ENCODE measurements at places on chromosomes 6 and 20.
A peak's percentile ranks its signal among the peaks of the same experiment; 100 is the strongest.

GRCh38 chr20:58022711-58023110 is 205.7 kb downstream of the ANKRD60 start:
- DNase-seq, result no peak

DNA sequence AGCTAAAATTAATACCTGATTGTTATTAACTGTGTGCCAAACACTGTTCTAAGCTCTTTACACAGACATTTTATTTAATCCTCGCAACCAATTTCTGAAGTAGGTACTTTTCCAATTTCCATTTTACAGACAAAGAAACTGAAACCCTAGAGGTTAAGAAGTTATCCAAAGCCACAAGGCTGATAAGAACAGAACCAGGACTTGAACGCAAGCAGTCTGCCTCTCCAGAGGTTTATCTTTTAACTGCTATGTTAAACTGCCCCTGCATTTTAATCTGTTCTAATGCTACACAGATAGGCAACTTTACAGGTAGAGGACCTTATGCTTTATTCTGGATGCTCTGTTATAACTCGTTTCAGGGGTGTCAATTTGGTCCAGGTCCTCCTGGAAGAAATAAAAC is 118.2 kb downstream of the SLC16A10 start:
- DNase-seq, result no peak

DNA sequence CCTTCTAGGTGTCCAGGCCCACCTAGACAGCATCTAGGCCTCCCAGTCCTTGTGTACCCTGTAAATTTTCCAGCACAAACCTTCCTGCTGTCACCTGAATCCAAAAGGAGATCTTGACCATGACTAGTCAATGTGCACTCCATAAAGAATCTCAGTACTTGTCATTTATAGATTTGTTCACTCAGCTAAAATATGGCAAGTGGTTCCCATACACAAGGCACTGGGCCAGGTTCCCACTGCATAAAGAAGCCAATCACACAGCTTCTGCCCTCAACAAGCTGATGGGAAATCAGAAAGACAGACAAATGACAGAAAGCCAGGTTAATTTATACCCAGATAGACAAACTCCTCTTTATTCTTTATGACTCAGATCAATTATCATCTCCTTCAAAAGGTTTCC is 526.8 kb downstream of the CD83 start:
- no peak for DNase-seq

DNA sequence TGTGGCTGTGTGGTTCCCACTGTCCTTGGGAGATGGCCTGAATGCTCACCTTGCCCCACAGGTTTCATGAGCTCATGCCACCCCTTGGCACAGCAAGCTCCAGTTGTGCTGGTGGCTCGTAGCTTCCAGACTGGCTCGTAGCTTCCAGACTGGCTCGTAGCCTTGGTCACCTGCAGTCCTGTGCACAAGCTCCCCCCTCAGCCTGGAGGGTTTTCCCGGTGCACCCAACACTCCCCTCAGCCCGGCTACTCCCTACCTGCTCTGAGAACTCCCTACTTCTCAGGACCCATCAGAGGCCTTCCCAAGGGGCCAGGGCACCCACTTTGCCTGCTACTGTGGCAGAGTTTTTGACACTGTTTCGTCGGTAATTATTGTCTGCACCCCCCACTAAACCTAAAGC is 285.6 kb downstream of the TAF4 start:
- no peak for DNase-seq

DNA sequence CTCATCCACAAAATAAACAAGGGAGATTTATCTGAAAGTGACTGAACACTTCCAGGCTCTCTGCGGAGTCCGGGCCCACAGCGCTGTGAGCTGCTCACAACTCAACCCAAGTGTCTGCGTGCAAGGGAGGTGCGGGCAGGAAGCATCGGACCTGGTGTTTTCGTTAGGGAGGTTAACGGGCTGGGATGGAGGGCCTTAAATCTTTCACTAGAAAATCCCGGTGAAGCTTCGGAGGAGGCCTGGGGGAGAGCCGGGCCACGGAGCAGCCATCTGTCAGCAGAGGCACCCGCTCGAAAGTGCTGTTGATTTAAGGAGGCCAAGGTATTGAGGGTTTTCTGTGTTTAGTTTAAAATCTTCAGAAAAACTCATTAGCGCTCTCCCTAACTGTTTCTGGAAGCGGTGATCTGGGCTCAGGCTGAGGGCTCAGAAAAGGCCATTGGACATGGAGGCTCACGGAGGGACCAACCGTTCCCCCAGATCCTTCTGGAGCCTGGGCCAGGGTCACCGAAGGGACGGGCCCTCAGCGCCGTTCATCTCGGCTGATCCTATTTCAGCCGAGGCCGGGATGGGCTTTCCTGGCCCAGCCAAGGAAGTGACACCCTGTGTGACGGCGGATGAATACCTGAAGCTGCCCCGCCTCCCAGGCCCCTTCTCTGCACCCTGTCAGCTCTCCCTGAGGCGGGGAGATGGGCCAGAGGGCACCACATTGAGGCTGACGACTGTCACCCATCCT is 20.7 kb downstream of the GATA5 start:
- no peak for DNase-seq

DNA sequence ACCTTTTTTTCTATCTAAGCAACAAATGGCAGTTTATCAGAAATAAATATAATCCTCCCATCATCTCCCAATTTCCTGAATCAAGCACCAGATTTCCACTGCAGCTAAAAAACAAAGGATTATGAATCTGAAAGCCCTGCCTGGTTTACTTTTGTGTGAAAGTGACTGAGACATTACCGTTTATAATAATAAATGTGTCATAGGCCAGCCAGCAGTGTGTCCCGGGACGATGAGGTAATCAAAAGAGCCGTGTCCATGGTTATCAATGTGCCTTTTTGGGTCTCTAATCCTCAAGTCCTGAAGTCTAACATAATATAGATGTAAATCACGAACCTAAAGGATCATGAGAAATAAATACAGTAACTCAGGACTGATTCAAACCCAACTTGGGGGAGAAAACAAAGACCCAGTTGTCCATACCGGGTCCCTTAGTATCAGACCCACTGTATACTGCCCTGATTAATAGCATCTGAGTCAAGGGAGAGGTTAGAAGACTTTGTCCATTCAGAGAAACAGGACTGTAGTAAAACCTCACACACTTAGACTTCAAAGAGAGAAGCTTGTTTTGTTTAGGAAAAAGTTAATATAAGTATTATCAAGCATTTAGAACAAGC is 149.1 kb downstream of the SASH1 start:
- DNase-seq, result no peak

- peak; percentile 42 for DNase-seq
Observed at GRCh38 chr6:151379933-151380847, 11.2 kb downstream of the ZBTB2 start.

- DNase-seq, result peak; percentile 78
Observed at GRCh38 chr6:139290787-139291311, 949 bp downstream of the TXLNB start.

GRCh38 chr20:1800180-1800579 is 95.0 kb upstream of the SIRPA start:
- no peak for DNase-seq

GRCh38 chr20:15654208-15654649 is 919.0 kb downstream of the KIF16B start:
- DNase-seq, result peak; percentile 24

- DNase-seq, result no peak
Observed at GRCh38 chr20:32823078-32823477, 3.3 kb downstream of the MAPRE1 start.

GRCh38 chr6:7051780-7052442 is 55.9 kb upstream of the RREB1 start:
- DNase-seq, result peak; percentile 59

DNA sequence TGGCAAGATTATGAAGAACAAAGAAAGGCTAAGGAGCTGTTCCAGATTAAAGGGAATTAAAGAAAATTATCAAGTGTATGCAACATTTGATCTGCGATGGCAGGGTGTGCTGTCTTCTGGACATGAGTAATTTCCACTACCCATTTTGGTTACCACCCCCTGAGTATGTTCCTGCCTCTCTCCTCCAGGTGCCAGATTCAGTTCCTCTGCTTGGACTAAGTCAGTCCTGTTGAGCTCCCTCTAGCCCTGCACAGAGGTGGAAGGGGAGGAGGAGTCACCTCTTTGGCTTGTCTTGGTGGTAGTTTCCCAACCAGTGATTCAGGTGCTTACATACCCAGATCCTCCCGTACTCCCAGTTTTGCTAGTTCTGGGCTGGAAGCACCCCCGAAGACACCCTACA is 22.2 kb upstream of the SNRPB2 start:
- no peak for DNase-seq

DNA sequence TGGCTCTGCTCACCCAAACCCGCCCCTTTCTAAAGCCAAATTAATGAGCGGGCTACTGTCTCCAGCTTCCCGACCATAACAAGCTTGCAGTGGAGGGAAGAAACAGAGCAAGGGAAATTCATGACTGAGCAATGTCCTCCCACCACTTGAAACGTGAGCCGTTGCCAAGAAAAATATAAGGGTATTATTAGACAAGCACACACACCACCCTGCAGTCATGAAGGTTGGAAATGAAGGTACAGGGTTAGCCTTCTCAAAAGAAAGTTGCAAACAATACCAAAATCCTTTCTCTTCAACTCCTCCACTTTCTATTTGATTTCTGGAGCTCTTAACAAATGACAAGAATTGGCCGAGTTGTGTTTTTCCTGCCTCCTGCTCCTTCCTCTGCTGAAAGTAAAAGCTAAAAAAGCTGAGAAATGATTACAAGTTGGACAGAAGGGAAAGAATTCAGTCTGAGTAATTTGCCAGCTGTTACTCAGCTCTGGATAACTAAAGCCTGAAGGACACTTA is 151.1 kb upstream of the B3GAT2 start:
- no peak for DNase-seq

DNA sequence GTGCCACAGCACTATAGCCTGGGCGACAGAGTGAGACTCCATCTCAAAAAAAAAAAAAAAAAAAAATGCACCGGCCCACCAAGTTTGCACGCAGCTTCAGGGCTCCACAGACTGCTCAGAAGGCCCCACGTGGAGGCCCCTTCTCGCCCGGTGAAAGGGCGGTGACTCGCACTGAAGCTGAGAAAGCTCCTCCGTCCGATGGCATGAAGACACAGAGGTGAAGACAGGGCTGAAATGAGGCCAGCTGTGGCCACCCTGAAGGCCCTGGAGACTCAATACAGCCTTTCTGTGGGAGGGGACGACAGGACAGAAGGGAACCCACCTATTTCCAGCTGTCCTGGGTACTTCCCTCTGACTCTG is 84.0 kb downstream of the PTPN1 start:
- no peak for DNase-seq

GRCh38 chr6:34142061-34142998 is 3.6 kb downstream of the GRM4 start:
- no peak for DNase-seq

DNA sequence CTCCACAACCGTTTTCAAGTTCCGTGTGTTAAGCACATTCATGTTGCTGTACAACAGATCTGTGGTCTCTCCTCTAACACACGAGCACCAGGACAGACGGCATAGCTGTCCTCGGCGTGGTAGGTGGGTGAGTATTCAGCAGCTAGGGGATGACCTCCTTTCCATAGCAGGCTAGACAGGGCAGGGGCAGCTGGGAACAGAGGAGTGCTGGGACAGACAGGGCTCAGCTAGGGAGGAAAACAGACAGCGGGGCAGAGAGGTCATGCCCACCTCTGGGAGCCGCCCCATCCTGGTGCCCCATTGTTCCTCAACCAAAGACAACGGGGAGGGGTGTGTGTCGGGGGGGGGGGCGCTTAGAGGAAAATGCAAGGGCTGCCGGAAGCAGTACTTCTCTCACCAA is 271.5 kb upstream of the FOXQ1 start:
- no peak for DNase-seq

DNA sequence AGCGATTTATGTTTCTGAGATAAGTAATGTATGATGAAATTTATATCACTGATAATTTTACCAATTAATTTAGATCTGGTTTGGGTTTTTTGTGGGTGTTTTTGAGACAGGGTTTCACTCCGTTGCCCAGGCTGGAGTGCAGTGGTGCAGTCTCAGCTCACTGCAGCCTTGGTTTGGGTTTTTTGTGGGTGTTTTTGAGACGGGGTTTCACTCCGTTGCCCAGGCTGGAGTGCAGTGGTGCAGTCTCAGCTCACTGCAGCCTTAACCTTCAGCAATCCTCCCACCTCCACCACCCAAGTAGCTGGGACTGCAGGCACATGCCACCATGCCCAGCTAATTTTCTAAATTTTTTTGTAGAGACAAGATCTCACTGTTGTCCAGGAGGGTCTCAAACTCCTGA is 13.0 kb downstream of the MRS2 start:
- DNase-seq, result no peak

DNA sequence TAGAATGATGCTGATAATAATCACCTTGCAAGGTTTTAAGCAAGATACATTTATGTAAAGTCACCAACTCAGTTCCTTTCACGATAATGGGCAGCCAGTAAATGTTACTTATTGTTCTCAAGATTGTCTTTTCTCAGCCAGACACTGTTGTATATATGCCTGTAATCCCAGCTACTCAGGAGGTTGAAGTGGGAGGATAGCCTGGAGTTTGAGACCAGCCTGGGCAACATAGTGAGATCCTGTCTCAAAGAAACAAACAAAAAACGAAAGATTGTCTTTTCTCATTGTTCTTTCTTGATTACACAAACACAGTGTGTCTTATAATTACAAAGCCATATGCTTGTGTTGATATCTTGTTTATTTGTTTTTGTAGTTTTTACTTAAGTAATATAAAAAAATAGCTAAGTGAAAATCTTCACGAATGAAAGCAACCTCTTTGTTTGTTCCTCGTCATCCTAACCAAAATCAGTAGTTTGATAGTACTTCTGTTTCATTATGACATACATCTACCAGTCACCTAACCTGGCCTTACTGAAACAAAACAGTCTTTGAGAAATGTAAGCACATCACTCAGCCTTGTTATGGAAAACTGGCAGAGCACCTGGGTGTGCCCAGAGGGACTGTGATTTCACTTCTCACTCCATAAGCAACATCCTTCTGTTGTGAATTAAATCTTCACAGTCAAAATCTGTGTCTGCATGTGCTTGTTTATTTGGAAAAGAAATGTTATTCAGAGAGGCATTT is 436.2 kb upstream of the SOX4 start:
- DNase-seq, result no peak

DNA sequence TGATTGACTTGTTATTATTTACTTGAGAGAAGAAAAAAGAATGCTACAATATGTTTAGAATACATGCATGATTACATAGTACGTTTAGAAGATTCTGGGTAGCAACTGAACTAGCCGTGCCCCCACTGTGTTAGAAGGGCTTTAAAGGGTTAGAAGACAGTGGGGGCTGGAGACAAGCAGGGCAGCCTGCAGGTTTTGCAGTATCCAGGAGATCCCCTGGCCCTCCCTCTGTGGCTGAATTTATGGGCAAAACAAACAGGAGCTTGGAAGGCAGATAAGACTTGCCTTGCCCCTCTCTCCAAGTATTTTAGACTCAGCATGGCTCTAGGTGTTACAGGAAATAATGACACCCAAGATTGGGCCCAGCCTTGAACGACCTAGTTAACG is 179.2 kb downstream of the CLIC5 start:
- DNase-seq, result no peak

GRCh38 chr6:3690506-3690905 is 61.0 kb downstream of the PXDC1 start:
- no peak for DNase-seq
